ENCODE measurements at places on chromosomes 7 and 10. TPM values are rescaled to one million over a fixed set of nuclear protein-coding genes. Genes with fewer than 3 reads are reported as not detected.
A peak's percentile ranks its signal among the peaks of the same experiment; 100 is the strongest.

DNA sequence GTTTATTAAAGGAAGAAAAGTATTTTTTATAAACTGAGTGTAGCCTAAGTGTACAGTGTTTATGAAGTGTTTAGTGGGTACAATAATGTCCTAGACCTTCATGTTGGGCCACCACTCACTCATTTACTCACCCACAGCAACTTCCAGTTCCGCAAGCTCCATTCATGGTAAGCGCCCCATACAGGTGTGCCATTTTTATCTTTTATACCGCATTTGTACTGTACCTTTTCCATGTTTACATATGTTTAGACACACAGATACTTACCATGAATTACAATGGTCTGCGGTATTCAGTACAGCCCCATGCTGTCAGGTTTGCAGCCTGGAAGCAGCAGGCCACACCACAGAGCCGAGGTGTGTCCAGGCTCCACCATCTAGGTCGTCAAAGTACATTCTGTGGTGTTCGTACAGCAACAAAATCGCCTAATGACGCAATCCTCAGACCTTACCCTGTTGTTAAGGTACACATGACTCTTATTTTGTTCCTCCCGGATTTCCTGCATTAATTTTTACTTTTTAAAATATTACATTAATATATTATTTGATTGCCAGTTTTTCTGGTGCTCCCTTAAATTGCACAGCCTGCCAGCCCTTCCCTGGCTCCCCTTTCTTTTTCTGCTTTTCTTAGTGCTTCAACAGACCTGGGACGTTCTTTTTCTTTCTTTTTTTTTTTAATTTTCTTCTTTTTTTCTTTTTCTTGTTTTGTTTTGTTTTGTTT lies 881 bp upstream of the SSBP1 start:
- DNase-seq, result peak; percentile 41

DNA sequence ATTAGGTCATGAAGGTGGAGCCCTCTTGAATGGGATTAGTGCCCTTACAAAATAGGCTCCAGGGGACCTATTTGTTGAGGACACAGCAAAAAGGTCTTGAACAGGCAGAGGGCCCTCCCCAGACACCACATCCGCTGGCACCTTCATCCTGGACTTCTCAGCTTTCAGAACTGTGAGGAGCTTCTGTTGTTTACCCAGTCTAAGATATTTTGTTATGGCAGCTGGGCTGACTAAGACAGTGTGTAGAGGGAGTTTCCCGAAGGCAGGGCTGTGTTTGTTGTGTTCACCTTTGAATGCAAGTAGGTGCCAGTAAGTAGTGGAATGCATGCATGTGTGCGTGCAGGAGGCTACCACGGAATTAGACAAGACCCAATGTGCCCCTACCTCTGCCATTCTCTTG lies 106.7 kb downstream of the PTPRE start:
- no peak for DNase-seq

DNA sequence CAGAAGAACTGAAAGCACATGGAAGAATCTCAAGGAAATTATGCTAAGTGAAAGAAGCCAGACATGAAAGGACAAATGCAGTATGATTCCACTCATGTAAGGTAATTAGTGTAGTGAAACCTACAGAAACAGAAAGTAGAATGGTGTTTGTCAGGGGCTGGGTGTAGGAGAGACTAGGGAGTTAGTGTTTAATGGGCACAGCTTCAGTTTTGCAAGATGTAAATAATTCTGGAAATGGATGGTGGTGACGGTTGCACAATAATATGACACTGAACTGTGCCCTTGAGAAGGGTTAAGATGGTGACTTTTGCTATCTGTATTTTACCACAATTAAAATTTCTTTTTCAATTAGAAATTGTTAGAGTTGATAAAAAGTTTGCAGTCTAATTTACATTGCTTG lies 157.3 kb upstream of the ADCY1 start:
- no peak for DNase-seq

The C10orf53 gene
- not detected for total RNA-seq

DNA sequence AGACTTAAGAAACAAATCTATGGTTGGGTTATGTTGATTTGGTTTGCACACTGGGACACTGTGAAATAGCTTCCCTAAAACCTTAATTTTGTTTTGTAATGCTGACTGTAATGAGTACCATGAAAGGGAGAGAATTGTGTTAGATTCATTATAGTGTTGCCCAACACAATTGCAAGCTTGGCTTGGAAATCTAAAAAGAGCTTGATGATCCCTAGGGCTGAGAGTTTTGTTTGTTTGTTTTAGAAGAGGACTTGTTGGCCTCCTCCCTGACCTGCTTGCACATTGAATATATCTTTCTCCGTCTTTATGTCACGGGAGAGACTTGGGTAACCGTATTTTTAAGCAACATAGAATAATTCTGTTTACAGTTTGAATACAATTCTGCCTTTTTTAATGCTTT lies 410.1 kb downstream of the ARL4A start:
- DNase-seq, result no peak

Data from colonic mucosa (tissue), 4 donors.